ENCODE measurements at places on chromosomes 1 and 21. TPM values are rescaled to one million over a fixed set of nuclear protein-coding genes. Genes with fewer than 3 reads are reported as not detected.

GRCh38 chr1:30572192-30572591 lies 151.2 kb downstream of the MATN1 start:
- DNase-seq = no peak

DNA sequence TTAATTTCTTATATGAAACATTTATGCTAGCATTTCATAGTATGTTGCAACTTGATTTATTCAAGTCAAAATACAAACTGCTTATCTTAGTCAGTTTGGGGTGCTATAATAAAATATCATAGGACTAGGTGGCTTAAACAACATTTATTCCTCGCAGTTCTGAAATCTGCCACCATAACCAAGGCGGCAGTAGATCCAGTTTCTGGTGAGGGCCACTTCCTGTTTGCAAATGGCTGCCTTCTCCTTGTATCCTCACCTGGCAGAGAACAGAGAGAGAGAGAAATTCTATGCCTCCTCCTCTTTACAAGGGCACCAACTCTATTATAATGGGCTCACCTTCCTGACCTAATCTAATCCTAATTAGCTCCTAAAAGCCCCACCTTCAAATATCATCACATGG lies 76.1 kb upstream of the RGS2 start:
- DNase-seq = no peak

RPE65 gene
- total RNA-seq = not detected

- DNase-seq = no peak
These were observed 142.5 kb downstream of the DHRS3 start for GRCh38 chr1:12475530-12475934.

GRCh38 chr1:203638103-203638475 lies 11.5 kb downstream of the ATP2B4 start:
- DNase-seq = no peak

GRCh38 chr1:54795356-54795665 lies 5.8 kb downstream of the TTC22 start:
- no peak for DNase-seq

GRCh38 chr21:44932408-44933181 lies 7.2 kb upstream of the SLX9 start:
- no peak for DNase-seq

KRTAP12-1 gene
- not detected for total RNA-seq

AGRN gene
- total RNA-seq = 88.2 TPM

DNA sequence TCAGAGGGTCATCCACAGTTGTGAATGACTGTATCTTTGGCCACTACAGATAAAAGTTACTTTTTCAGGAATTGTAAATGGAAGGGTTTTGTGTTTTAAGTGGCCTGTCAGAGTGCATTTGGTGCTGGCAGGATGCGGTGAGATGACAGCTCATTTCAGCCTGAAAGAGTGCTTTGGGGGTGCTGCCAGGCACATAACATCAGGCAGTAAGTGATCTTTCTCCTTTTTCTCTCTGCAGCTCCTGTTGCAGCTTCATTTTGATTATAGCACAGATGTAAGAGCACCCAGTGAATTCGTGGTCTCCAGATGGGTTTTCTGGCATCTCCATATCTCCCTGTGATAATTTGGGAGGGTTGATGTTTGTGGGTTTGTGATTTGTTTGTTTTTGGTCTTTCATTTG lies 14.8 kb upstream of the FAM163A start:
- no peak for DNase-seq

NRIP1 gene
- 30.7 TPM for total RNA-seq

GRCh38 chr1:7420098-7420445 lies 351.0 kb upstream of the VAMP3 start:
- DNase-seq = no peak

LCE2A gene
- total RNA-seq = not detected

DNA sequence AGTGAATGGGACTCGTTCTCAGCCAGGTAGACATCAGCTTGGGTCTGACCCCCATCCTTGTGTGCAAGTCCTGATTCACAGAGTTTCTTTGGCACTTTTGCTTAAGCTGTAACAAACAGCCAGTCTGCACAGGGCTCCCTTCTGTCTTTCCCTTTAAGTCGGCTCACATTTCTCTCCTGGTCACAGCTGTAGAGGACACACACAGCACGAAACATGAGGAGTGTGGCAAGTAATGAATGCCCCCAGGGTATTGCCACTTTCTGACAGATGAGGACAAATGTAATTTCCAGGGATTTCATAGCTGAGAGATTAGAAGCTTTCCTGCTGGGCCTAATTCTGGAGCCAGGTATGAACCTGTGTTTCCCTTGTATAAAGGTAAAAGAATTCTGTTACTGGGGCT lies 423.5 kb downstream of the KIF26B start:
- DNase-seq = no peak

DNA sequence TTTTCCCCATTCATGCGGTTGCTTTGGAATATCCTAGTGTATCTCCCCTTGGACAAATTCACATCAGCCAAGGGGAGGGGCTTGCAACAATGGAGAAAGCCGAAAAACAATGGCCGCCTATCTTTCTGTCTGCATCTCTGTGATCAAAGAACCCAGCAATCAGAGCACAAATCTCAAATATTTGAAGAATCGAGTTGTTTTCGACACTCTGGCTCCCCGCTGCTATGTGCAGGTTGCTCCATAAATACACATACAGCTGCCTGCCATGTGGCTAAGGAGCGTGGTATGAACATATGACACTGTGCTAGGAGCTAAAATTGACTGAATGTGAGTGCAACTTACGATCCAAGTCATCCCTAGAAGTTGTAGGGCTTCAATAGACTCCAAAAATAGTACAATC lies 8.5 kb downstream of the CFHR4 start:
- no peak for DNase-seq
